Esophagus muscularis mucosa (tissue), 4 donors: ENCODE measurements at places on chromosomes 6 and 20.

GRCh38 chr6:26187981-26188635, 100.9 kb downstream of the HFE start:
- DNase-seq: no peak

DNA sequence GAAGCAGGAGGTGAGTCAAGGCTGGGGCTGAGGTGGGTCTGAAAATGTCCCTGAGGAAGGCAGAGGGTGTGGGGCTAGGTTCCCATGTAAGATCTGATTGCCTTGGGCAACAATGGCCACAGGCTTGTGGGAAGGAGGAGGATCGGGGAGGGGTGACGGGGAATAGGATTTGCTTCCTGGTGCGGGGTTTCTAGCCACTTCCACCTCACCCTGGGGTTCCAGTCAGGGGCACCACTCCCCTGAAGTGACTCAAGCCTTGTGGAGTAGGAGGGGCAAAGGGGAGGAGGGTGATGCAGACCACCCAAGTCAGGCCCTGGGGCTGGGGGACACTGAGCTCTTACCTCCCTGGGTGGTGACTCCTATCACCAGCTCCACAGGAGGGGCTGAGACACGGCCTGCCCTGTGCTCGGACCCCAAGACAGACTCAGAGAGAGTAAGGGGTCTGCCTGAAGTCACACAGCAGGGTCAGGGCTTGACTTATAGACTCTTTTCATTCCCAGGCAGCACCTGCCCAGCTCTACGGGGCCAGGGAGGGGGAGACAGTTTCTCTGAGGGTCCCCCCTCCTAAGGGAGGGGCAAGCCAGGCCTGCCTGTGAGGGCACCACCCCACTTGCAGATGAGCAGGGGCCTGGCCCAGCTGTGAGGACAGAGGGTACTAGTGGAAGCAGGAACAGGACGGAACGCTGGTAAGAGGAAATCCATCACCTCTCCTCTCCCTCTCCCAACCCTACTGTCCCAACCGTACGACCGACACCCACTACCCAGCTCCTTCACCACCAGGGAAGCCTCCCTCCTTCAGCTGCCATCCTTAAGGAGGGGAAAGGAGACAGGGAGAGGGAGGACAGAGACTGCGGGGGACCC, 12.4 kb upstream of the SPDEF start:
- no peak for DNase-seq

DNA sequence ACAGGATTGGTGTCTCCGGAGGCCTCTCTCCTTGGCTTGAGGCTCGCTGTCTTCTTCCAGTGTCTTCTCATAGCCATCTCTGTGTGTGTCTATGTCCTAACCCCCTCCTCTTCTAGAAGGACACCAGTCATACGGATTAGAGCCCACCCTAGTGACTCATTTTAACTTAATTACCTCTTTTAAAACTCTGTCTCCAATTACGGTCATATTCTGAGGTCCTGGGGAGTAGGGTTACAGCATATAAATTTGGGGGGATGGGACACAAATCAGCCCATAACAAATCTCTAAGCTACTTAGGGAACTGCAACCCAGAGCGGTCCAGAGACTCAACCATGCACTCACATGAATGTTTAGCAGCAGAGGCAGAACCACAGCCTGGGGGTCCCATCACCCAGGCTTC, 56.1 kb upstream of the SASH1 start:
- DNase-seq: no peak

- DNase-seq: no peak
Observed at GRCh38 chr6:12178521-12178920, 111.6 kb upstream of the EDN1 start.

DNA sequence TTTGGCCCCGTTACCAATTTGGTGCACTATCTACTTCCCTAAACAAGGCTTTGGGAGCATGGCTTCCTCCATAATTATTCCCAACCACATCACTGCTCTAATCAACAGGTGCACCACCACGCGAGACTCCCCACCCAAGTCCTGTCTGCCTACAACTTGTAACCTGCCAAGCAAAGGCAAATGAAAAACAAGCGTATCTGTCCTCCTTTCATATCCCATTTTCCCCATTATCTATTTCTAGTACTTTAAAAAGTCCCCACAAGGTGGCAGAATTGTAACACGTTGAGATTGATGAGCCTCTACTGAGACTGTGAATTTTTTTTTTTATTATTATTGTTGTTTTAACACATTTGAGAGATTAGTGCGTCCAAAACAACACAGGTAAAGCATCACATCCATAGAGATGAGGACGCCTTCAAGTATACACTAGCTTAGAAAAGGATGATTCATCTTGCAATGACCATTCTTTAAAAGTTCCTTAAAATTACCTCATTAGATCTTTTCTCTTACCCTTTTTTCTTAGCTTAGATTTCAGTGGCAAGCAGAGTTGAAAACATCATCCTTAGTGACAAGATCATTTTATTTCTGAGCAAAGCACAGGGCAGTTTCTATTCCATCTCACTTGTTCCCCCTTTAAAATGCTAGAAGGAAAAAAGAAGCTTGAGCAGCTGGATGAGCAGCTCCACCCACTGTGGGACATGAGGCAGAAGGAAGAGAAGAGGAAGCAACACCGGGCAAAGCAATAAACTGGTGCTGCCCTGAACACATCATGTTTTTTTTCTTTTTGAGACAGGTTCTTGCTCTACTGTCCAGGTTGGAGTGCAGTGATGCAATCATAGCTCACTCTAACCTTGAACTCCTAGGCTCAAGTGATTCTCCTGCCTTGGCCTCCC, 210.8 kb downstream of the ARHGAP18 start:
- no peak for DNase-seq

DNA sequence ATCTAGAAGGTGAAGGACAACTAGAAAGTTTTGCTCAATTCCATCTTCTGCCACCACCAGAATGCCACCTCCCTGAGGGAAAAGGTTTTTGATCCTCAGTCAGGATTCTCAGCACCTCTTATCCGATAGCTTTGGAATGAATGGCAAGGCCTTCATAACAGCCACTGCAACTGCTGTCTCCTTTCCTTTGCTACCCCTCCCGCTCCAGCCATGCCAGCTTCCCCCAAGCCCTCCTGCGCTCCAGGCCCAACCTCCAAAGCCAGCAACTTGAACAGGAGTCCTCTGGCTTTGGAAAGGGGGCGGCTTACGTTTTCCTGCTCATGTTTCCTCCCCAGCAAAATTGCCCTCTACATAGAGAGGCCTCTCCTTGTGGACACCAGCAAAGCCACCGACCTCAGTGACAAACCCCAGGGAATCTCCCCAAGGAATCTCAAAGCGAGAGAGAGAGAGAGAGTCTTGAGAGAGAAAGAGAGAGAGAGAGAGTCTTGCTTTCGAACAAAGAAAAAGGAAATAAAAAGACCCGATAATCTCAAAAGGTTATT, 420 bp upstream of the BTN2A1 start:
- DNase-seq: no peak

DNA sequence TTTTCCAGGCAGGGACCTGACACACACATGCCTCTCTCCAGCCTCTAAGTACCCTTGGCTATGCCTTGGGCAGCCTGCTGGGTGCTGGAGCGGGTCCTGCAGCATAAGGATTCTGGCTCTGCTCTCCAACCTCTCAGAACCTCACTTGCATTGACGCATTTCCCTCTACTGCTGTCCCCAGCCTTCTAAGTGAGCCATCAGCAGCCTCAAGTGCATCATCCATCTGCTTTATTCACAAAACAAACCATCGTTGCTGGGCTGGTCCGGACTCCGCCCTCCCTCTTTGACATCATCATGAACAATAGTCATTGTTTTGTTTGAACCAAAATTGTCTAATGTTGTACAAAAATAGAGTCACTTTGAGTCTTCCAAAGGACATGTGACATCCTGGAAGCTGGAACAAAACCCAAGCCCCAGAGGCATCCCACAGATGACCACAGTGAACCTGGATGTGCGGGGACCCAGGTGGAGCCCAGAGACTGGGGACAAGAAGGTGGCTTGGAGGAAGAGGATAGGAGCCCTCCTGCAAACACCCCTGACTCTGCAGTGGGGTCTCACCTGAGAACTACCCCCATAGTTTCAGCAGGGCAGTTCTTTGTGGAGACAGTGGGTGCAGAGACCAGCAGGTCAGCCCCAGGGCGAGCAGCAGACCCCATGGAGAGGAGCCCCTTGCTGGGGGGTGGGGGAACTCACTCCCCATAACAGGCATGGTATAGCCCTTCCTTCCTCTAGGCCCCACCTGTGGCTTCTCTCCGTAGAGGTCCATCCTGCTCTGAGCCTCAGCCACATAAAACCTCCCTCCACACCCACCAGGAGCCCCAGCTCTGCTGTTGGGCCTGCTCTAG, 230.1 kb downstream of the SYNDIG1 start:
- DNase-seq: peak; percentile 70

DNA sequence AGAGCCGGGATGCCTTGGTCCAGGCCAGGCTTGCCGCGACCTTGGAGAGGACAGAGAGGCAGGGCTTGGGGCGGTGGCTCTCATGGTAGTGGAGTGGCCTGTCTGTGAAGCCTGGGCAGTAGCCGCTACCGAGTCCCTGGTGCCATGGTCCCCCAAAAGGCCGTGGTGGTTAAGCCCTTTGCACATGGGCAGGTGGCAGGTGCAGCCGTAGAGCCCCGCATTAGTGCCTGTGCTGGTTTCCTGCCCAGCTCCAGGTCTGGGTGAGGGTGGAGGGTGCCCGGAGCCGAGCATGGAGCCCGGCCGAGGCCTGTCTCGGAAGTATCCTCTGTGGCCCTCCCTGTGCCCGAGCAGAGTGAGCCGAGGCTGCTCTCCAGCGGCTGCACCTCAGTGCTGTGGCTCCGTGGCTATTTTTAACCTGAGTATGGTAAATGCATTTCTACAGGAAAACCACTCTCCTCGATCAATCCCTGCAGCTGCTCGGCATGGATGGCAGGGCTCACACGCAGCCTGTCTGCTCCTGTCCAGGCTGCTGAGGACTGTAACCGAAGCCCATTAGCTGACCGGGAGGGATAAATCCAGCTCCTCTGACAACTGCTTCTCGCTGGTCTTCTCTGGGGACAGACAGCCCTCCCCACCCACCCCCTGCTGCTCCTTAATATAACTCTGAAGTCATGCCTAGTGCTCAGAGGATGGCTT, 36.3 kb upstream of the GATA5 start:
- no peak for DNase-seq

DNA sequence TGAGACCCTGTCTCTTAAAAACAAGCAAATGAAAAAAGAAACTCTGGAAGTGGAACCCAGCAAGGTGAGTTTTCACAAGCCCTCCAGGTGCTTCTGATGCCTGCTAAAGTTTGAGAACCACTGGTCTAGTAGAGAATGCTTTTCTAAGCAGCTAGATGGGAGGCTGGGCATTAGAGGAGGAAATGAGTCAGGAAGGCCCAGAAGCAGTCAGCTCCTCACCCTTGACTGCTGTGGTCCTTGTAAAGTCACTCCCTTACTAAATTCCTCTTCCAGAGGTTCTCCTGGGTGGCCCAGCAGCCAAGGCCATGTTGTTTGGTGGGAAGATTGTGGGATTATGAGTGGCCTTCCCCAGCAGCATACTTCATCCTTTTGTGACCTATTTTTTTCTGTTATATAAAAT, 52.0 kb upstream of the FYN start:
- DNase-seq: no peak

GRCh38 chr6:6834356-6835222, 246.1 kb downstream of the LY86 start:
- DNase-seq: no peak

GRCh38 chr6:29631209-29631810, 1.7 kb downstream of the GABBR1 start:
- no peak for DNase-seq

DNA sequence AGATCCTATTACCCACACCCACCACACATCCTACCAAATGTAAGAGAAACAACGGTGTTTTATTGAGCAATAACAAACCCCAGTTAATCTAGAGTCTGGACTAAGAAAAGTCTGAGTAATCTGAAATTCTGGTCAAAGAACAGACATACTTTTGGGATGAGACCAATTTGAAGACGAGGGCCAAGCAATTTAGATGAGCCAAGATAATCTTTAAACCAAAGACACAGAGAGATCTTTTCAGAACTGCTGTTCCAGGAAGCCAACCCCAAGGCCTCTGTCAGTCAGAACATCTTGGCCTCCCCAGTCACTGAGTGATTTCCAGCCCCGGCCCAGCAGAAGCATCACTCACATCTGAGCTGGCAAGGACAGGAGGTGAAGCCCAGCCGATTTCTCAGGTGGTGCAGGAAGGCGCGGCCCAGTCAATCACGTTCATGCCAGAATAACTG, 118.5 kb upstream of the SYNDIG1 start:
- no peak for DNase-seq

DNA sequence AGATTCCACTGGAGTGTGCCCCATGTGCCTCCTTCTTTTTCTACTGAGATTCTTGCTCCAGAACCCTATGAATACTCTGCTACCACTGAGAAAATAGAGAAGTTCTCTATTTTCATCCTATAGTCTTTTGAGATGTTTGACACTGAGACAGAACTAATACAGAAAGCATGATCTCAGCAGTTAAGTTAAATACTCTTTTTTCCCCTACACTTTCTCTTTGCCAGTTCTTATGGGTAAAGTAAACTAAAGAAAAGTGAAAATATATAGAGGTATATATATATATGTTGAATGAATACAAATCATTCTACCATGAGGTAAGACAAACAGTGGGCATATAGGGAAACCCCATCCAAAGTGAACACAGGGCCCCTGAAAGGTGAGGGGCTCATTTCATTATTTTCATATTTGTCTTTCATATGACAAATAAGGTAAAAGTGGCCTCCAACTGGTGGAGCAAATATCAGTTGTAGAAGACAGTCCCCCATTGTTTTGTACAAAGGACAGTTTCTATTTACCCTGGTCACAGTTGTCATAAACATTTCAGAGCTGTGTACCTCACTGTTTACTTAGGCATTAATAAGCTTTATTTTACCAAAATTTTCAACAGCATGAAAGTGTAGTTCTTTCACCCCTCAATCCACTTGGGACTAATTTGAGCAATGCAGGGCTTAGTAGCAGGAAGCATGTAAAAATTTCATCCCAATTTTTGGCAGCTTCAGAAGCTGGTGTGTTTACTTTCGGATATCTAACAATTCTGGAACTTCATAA, 188.3 kb upstream of the MARCKS start:
- no peak for DNase-seq

DNA sequence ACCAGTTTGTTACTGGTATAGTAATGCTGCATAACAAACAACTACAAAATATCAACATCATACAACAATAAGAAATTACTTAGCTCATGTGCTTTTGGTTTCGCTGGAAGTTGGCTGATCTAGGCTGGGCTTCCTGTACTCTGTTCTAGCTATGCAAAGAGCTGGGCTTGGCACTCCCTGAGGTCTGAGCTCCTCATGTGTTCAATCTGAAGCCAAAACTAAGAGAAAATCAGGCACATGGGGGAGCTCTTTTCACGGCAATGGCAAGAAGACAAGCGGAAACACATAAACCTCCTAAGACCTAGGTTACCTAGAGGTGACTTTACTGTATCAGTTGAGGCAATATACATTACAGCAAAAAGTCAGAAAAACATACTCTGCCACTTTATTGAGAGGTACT, 574.2 kb downstream of the KHDRBS2 start:
- no peak for DNase-seq

- DNase-seq: no peak
Observed at GRCh38 chr6:56484669-56485068, 158.0 kb downstream of the DST start.

DNA sequence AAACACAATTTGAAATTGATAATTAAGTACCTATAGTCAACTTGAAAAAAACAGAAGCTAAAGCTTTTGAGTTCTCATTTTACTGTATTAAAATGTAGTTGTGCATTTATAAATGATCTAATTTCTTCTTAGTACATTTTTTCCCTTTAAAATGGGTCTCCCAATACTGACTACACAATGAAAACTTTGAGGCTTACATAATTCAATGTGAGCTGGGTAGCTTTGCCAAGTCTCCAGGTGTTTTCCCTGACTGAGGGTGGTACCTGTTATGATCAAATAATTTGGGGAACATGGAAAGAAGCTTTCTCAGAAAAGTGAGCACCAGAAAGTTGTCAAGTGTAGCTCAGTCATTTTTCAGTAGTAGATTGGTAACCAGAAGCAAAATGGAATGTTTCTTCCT, 74.3 kb downstream of the ARMC2 start:
- no peak for DNase-seq
